ENCODE measurements at places on chromosomes 12 and 14.

DNA sequence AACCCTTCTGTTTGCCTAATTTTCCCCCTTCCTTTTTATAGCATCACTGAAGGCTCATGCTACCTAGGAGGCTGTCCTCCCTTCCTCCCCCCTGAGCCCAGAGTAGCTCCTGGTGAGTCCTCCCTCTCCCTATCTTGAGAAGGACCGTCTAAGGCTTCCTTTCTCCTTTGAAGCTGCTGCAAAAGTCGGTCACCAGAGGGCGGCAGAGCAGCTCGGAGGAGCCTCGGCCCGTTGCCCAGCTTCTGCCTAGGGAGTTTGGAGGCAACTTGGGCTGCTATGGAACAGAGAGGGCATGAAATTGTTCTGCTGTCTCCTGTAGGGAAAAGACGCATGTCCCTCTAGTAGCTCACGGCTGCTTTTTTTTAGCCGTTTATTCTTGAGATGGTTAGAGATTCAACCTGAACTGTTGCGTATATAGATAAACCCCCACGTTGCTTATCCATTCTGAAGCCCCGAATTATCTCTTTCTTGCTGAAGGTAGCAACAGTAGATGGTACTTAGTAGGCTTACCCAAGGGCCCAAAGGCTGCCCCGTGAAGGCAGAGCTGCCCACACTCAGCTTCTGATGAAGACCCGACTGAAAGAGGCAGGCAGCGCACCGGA, 5.7 kb downstream of the WNT5B start:
- DNase-seq = peak; percentile 36

DNA sequence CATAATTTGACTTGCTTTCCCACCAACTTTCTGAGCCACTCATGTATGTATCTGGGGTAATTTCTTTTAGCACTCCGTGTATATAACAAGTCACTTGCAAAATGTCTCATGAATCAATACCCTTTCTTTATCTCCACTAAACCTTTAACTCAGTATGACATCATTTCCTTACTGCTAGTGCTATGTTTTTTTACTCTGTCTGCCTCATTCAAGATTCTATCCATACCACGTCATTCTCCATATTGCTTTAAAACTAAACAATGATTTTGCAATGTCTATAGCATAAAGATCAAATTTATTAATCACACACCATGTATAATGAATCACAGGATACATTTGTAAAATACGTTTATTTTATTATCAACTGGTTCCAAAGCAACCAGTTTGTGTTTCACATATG, 178.2 kb downstream of the PIK3C2G start:
- no peak for DNase-seq

DNA sequence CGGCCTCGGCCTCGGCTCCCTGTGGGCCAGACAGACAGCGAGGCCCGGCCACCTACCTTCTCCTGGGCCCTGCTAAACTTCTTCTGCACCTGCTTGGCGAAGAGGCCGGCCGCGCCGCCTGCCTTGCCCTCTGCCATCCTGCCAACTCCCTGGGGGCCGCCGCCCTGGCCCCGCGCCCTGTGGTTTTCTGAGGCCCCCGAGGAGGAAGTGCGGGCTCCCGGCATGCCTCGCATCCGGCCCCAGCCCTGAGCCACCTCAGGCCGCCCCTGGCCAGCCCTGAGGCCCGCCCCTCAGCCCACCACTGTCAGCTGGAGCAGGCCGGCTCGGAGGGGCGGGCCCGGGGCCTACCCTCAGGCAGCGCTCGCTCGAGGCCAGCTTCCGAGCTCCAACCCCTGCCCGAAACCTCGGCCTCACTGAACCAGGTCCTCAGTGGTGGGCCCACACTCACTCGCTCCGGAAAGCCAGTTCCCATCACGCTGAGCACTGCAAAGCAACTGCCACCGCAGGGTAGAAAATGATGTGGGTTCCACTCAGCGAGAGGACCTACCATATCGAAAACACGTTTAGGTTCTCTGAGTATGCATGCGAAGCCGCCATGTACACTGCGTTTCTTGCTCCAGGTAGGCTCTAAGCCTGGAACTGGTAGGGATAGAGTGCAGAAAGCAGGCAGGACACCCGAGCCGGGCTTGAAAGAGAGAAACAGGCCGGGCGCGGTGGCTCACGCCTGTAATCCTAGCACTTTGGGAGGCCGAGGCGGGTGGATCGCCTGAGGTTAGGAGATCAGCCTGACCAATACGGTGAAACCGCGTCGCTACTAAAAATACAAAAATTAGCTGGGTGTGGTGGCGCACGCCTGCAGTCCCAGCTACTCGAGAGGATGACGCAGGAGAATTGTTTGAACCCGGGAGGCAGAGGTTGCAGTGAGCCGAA, at the start of gene BIN2:
Gene BIN2, minus strand, starts transcription at position 209 of the 930 bp plus-strand sequence. Its CDS starts 72 bp downstream, at position 137.
- peak; percentile 52 for DNase-seq

GRCh38 chr12:105658389-105658788, 327.9 kb downstream of the C12orf75 start:
- no peak for DNase-seq

- DNase-seq = no peak
Observed at GRCh38 chr12:123131879-123132402, 18.9 kb downstream of the PITPNM2 start.

- DNase-seq = no peak
Observed at GRCh38 chr12:111519937-111520336, 79.2 kb downstream of the ATXN2 start.

GRCh38 chr12:80445083-80445793, 1.2 kb downstream of the PTPRQ start:
- no peak for DNase-seq

GRCh38 chr12:132560614-132561426, 49.6 kb downstream of the LRCOL1 start:
- peak; percentile 66 for DNase-seq

- no peak for DNase-seq
Observed at GRCh38 chr12:120981407-120981941, 3.1 kb downstream of the HNF1A start.

- no peak for DNase-seq
Observed at GRCh38 chr12:41907021-41907420, 237.7 kb downstream of the GXYLT1 start.

- no peak for DNase-seq
Observed at GRCh38 chr12:45469902-45470301, 254.0 kb downstream of the ANO6 start.

DNA sequence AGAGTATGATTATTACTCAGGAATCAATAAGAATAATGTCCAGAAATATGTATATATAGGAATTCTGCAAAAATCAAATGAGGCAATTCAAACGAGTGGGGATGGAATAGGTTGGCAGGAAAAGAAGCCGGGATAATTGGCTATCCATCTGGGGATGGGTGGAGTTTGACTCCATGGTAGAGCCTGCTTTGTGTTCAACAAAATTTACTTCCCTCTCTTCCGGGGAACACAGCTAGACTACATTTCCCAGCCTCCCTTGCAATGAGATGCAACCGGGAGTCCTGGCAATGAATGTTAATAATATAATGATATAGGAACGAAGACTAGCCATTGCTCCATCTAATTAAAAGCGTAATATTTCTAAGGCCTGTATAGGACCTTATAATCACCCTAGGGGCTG, 146.6 kb downstream of the EFCAB11 start:
- no peak for DNase-seq

- DNase-seq = no peak
Observed at GRCh38 chr14:104879983-104880565, 15.0 kb downstream of the CEP170B start.

GRCh38 chr14:51597261-51598001, 54.3 kb upstream of the FRMD6 start:
- no peak for DNase-seq

DNA sequence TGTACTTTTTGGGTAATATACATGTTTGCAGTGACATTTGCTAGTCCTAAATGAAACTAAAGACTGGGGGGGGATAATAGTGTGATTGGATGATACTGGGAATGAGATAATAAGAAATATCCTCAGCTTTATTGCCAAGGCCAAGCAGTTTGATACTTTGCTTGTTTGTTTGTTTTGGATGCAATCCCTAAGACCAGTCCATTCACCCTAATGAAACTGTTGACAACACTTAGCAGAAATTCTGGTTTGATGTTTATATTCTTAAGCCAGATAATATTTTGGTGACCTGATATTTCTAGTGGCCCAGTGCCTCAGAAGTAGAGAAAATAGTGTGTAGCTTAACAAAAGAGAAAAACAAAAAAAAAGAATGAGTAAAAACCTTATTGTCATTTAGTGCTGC, 1.8 kb downstream of the PHC1 start:
- DNase-seq = no peak

DNA sequence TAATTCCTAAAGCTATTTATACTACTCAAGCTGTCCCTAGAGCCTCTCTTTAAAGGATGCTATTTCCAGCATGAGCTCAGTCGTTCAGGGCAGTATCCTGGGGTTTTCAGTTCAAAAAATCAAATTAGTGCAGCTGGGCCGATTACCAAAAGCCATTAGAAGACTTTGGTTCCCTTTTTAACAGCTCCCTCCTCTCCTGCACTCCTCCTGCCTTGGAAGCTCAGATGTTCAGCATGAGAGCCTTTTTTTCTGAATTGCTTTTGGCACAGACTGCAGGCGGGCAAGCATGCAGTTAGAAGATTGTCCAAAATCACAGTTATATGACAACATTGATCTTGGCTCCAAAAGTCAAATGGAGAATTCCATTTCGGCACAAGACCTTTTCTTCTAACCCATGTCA, 179.6 kb downstream of the SLC35F4 start:
- DNase-seq = no peak

GRCh38 chr14:92513204-92513965, at the start of gene RIN3:
RIN3 (plus strand) TSS chr14:92513781; CDS start chr14:92513933, 152 bp downstream.
- DNase-seq = peak; percentile 13

- DNase-seq = no peak
Observed at GRCh38 chr14:64298773-64299172, 4.6 kb upstream of the ESR2 start.

DNA sequence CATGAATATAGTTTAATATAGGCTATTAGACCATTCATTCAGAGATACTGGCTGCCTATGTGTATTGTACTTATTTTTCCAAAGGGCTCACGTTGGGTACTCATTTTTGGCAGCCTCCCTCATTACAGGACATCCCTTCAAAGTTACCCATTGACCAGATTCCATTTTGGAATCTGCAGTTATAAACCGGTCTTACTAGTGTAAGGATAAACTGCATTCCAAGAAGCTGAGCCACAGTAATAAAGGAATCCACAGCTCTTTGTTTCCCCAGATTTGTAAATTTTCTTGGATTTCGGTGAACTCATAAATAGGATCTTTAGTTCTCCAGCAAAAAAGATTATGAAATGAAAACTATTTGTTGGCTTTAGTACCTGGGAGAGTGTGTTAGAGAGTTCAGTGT, 18.9 kb upstream of the CFL2 start:
- DNase-seq = no peak

- no peak for DNase-seq
Observed at GRCh38 chr12:128763395-128763794, 60.4 kb downstream of the SLC15A4 start.

DNA sequence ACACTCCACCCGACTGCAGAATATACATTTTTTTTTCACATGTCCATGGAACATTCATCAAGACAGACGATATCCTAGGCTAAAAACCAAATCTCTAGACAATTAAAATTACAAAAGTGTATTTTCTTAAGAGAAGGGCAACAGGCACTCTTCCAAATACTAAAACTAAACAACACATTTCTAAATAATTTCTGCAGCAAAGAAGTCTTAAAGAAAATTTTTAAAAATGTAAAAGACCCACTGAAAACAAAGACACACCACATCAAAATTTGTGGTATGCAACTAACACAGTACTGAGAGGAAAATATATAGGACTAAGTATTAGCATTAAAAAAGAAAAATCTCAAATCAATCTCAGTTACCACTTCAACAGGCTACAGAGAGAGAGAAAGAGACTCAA, 570.0 kb downstream of the SLC16A7 start:
- no peak for DNase-seq

GRCh38 chr12:10052193-10052913, 21.9 kb downstream of the CLEC9A start:
- no peak for DNase-seq

DNA sequence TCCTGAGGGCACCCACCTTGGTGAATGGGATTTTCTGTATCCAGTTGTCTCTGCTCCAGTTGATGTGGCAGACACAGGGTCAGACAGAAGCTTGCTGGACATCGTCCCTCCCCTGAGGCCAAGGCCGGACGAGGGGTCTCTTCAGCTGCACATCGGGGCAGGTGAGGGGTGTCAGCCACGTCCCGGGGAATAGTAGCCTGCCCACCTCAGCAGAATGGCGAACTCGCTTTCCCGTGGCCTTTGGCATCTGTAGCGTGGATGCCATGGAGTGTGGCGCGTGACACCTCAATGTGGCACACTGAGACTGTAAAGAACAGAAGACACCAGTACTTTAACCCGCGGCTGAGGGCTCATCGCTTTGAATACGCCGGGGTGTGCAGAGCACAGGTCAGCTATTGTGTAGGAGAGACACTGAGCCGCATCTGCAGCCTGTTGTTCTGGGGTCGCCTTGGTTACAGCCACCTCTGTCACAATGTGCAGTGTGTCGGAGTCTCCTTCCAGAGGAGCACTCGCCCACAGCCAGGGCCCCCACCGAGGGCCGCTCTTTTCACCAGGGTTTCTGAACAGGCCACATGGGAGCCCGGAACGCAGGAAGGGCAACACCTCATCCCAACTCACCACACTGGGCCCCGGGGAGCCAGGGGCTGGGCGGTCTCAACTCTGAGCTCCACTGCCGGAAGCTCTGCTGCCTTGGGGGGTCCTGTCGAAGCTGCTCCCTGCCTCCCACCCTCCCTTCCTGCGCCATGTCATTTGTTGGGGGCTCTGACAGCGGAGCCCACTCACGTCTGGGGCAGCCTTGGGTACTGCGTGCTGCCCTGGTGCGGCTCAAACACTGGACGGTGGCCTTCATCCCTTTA, 77.0 kb downstream of the ADGRD1 start:
- no peak for DNase-seq

DNA sequence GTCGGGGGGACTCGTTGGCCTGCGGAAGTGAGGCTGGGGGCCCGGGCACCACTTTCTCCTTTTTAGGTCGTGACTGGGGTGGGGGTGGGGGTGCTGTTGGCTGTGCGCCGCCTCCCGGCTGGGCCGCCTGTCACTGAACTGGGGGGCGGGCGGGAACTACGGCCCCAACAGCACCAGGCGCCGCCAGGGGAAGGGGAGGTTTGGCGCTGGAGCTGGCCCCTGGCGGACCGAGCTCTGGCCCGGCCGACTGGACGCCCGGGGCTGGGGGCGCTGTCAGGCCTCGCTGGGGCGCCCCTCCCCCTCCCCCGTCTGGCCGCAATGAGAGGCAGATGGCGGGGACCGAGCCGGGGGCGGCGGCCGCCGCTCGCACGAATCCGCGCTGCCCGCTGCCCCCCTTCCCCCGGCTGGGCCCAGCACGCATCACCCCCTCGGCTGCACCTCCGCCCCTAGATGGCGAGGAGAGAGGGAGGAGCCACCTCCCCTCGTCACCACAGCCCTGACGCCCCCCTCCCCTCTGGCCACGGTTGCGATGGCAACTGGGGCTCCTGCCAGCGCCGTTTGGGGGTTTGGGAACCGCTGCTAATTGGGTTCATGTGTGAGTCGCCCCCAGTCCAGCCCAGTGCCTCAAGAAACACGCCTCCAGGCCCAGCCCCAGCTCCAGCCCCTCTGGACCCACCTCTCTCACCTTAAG, 723 bp downstream of the NFATC4 start:
- DNase-seq = no peak

DNA sequence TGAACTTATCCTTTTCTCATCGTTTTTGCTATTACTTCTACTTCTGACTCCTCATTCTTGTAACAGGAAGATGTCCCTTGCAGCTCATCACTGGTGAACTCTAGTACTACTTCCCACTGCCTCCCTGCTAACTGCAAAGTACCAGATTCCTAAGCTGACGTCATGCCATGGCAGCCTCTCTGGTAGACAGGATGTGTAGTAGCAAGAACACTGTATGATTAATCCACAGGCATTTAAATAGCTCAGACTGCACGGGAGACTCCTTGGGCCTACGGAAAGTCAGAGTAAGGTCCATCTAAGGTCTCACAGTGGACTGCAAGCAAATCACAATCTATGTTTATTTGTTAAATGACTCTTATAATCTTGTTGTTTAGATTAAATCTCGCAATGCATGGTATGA, 43.5 kb downstream of the DNAI7 start:
- DNase-seq = no peak
